ENCODE measurements at places on chromosomes 3 and 15.
A peak's percentile ranks its signal among the peaks of the same experiment; 100 is the strongest.

GRCh38 chr3:123568034-123568433 lies 16.8 kb downstream of the HACD2 start:
- no peak for ATAC-seq

DNA sequence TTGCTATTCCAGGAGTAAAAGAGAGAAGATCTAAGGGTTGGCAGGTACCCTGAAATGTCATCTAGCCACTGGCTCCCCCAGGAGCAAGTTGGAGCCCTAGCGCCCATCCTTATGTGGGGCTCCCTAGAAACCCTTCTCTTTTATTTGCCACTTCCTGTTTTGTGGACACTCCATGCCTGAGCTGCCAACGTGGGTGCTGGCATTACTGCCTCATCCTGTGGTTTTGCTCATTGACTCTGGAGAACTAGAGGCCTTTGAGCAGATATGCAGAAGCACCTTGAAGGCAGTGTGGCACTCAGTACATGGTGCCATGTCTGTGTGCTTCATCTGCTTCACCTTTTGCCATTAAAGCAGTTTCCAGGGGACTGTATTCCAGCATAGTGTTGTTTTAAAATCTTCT lies 8.1 kb downstream of the EDEM1 start:
- ATAC-seq, result no peak

- ATAC-seq, result no peak
Observed at GRCh38 chr3:126558336-126559071, at the start of gene C3orf22. C3orf22 (minus strand) TSS chr3:126558932; CDS start chr3:126553390, 5,542 bp downstream.

- no peak for ATAC-seq
Observed at GRCh38 chr15:98738689-98739401, 90.5 kb downstream of the IGF1R start.

GRCh38 chr3:67683522-67683921 lies 29.1 kb upstream of the SUCLG2 start:
- ATAC-seq, result no peak

DNA sequence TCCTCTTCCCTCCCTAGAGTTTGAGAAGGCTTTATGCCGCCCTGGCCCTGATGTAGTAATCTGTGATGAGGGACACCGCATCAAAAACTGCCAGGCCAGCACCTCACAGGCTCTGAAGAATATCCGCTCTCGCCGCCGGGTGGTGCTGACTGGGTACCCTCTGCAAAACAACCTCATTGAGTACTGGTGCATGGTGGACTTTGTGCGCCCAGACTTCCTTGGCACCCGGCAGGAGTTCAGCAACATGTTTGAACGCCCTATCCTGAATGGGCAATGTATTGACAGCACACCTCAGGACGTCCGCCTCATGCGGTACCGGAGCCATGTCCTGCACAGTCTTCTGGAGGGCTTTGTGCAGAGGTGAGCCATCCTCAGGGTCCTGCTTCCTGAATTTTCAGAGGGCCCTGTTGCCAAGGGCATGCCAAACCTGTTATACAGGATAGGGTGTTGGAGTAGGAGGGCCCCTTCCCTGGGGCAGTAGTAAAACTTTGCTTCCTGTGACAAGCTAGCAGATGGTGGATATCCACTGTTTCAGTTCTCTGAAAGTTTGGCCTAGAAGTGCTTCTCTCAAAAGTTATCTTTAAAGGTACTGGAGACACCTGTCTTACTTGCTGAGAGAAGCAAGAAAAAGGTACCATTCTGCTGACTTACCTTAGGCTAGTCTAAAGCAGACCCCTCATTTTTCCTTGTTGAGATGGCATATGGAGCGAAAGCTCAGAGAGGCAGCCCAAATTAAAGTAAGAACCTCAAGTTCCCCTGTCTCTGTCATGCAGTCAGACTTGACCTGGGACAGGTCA lies 33.7 kb upstream of the TEX264 start:
- ATAC-seq, result no peak

DNA sequence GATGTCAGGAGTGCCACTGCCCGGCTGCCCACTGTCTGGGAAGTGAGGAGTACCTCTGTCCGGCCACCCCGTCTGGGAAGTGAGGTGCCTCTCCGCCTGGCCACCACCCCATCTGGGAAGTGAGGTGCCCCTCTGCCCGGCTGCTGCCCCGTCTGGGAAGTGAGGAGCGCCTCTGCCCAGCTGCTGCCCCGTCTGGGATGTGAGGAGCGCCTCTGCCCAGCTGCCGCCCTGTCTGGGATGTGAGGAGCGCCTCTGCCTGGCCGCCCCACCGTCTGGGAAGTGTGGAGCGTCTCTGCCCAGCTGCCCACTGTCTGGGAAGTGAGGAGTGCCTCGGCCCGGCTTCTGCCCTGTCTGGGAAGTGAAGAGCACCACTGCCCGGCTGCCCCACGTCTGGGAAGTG lies 3.3 kb downstream of the COX17 start:
- ATAC-seq, result no peak

GRCh38 chr15:81950841-81951414 lies 94.9 kb downstream of the MEX3B start:
- no peak for ATAC-seq

GRCh38 chr3:125403789-125404188 lies 28.7 kb upstream of the ZNF148 start:
- ATAC-seq, result no peak

- no peak for ATAC-seq
Observed at GRCh38 chr3:182149594-182149993, 437.9 kb downstream of the SOX2 start.

DNA sequence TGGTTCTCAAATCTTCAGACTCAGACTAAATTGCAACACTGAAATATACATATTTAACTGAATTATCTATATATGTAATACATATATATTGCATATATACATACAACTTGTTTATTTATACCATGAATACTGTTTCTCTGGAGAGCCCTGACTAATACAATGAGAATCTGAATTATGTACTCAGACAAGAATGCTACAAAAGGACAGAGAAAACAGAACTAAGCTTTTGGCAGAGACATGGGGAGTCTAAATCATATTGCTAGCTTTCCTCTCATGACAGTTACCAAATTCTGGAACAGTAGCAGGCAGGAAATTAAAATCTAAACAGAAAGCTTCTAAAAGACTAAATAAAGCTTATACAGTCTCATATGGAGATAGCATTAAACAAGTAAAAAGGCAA lies 142.4 kb upstream of the KCNMB2 start:
- ATAC-seq, result no peak

- no peak for ATAC-seq
Observed at GRCh38 chr3:88879905-88880304, 227.5 kb upstream of the EPHA3 start.

DNA sequence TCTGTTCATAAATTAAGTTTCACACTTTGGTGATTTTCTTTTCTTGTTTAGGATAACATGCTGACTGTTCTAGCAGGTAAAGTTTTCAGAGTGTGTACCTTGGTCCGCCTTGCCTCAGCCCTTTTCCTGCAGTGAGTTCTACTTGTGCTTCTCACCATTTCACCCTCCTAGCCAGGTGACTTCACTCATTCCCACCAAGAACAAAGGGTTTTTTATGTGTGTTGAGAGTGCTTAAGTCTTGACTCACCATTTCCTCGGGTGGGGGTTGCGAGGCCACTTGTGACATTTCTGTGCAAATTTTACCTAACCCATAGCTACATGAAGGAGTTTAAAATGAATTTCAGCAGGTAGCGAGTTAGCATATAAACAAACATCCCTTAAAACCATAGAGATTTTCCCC lies 81.4 kb downstream of the C3orf38 start:
- no peak for ATAC-seq

- ATAC-seq, result no peak
Observed at GRCh38 chr3:89851974-89852621, 744.7 kb downstream of the EPHA3 start.

GRCh38 chr15:45910671-45911070 lies 275.8 kb downstream of the SQOR start:
- no peak for ATAC-seq

GRCh38 chr15:98904544-98904943 lies 103.0 kb downstream of the PGPEP1L start:
- no peak for ATAC-seq

DNA sequence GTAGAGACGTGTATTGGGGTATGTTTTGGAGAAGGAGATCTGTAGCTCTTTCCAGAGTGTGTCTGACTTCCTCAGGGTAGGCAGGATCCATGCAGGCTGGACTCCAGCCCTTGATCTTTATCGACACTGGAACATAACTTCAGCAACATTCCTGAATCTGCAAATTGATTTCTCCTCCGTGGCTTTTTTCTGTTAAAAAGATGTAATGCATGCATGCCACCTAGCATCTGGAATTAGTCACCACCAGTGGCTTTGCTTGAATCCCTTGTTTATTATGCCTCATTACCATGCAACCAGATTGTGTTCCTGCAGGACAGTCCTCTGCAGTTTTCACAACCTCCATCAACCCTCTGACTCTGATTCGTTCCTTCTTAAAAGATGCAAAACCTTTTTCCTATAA lies 86.1 kb downstream of the CCNL1 start:
- no peak for ATAC-seq

DNA sequence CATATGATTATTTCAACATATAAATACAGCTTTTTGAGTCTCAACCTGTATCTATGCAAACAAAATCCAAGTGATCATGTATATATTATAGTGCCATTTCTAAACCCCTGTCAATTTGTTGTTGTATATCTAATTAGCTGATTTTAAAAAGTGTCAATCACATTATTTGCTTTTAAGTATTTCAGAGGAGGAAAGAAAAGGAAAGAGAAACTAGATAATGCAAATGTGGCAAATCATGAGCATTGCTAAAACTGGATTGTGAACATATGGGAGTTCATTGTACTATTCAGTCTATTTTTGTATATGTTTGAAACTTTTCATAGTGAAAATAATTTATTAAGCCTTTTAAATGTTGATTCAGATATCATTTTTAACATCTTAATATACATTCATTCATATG lies 190.7 kb downstream of the ZIC4 start:
- no peak for ATAC-seq

GRCh38 chr3:65894679-65895453 lies 143.9 kb downstream of the MAGI1 start:
- ATAC-seq, result no peak

DNA sequence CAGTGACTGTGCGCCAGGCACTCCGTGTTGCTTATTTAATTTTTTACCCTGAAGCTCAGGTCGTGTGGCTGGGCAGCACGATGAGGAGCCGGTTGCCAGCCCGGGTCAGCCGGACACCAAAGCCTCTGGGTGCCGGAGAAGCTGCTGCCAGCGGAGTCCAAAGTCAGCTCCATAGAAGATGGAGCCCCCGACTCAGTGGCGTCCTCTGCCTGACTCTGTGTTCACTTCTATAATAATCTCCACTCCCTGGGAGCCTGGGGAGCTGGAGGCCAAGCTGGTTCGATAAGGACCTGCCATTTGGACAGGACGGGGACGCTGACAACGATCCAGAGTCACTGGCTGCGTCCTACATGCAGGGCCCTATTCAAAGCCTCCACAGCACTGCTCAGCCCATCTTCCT lies 78.6 kb downstream of the VGLL4 start:
- no peak for ATAC-seq

DNA sequence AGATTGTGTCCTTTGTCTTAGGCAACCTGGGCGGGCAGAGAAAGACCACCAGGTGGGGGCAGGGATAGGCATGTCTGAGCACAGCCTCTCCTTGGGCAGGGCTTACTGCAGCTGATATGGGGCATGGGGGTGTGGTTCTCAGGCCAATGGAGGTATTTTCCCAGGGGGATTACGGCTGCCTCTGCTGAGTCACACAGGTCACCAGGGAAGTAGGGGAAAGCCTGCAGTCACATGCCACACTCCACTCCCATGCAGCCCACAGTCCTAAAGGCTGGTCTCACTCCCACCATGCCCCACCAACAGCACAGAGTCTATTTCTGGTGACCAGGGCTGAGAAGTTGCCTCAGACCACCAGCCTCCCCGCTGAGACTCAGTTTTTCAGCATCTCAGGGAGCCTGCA lies 466.4 kb downstream of the DIPK2A start:
- ATAC-seq, result peak; percentile 10

GRCh38 chr3:20924646-20925385 lies 738.8 kb upstream of the SGO1 start:
- no peak for ATAC-seq

DNA sequence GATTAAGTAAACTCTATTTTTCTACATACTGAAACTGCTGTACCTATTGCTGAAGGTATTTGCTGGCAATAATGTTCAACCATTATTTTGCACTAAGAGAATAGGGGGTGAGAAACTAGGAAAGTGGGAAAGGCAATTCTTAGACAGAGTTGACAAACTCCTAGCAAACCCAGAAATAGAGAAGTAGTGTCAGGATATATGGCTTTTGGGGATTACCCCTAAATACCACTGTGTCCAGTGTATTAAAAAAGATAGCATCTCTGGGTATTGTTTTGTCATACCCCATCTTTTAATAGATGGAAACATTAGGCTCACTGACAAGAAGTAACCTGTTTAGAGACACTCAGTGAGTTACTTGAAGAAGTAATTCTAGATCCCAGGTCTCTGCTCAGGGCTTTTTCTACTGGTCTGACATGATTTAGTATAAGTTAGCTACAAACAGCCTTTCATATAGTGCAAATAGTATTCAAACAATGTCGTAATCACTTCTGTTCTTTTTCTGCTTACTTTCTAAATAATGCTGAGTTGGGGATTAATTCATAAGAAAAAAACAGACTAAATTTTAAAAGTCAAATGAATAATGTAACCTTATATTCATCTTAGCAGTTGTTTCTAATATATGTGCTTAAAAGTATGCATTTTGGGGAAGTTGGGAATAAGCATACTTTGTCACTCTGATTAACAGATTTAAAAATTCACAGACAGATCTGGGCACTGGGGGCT lies 107.2 kb downstream of the IL1RAP start:
- ATAC-seq, result no peak

DNA sequence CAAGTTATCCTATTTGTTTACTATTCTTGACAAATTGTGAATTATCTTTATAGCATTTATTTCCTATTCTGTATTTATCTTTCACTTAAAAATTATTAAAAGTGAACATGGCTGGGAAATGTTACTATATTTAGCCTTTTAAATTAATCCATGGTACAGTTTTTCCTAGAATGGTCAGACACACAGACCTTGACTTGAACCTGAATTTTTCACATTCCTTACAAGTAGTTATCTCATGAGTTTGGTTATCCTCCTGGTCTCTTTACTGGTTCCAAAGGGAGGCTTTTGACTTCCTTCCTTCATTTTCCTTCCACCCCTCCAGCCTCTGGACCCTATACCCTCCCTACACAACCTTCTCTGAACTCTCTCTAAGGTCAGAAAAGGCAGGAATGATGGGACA lies 280.6 kb downstream of the SATB1 start:
- no peak for ATAC-seq

DNA sequence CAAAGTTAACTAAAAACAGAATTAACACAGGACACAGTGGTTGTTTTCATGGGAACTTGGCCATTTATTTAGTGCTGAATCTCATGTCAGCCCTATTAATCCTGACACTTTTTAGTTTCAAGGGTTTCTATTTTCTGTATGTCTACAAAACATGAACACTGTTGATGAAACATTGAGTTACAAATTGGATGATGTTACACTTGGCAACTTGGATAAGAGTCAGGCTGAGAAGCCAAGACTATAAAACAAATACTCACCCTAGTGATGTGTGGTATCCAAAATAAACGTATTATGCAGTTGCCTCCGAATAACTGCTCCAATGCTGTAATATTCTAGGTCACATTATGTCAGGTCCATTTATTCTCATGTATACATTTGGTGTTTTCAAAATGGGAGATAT lies 349.6 kb downstream of the ZIC1 start:
- no peak for ATAC-seq
